ENCODE measurements at places on chromosomes 5 and 9.
A peak's percentile ranks its signal among the peaks of the same experiment; 100 is the strongest.

GRCh38 chr5:1819458-1819857 lies 18.3 kb downstream of the NDUFS6 start:
- no peak overlapping the region for H3K27ac ChIP-seq
- H3K36me3 ChIP-seq: peaks cover 7% of the 10 kb centered on the region
- H3K4me3 ChIP-seq: no peak overlapping the region
- no peak for DNase-seq
- no peaks in the 10 kb centered on the region for H3K27me3 ChIP-seq

DNA sequence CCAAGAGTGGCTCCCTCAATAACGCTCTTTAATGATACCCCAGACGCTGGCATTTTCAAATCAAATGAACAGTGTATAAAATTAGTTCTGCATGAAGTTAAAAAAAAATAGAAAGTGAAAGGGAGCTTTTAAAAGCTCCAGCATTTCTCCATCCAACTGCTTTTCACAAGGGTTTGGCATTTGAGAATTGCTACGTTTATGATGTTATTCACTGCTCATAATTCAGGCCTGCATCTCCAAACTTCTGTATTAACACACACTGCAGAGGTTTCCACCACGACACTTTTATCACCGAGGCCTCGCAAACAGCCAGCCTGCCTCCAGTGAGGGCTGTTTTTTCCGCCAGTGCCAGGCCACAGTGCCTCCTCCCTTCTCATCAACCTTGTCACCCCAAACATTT lies 205.5 kb upstream of the EFNA5 start:
- DNase-seq: no peak
- no peak overlapping the region for H3K27ac ChIP-seq
- no peaks in the 10 kb centered on the region for H3K27me3 ChIP-seq
- H3K36me3 ChIP-seq: no peaks in the 10 kb centered on the region
- H3K4me3 ChIP-seq: no peak overlapping the region

DNA sequence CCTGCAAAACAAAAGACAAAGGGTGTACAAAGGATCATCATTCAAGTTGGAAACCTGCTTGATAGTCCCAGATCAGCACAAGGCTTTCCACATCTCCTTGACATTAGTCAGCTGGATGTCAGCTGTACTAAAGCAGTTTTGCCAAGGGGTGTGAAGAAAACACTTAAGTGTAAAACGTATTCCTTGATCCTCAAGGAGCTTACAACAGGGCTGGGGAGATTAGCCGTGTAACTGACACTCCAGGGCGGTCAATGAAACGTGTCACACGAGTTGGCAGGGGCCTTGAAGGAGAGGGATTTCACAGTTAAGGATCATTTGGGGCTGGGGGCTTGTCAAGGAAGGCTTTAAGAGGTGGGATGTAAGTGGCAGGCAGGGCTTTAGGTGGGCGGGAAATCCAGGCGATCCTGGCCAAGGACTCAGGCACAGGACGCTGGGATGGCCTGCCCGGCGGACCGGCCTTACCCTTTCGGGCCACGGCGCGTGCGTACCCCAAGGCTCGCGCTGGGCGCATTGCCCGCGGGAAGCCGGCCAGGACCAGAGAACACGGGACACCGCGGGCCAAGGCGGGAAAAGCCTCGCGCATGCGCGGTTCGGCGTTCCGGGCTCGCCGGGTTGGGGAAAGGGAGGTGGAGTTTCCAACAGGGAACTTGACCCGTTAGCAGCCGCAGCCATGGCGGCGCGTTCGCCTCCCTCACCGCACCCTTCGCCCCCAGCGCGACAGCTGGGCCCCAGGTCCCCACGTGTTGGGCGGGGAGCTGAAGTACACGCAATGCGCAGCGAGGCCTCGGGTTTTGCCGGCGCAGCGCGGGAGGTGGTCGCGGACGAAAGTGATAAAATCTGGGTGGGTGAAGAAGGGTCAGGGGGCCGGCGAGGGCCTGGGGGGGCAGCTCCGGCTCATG lies at the start of gene CNTLN:
TSS of gene CNTLN (plus strand) at position 645 of the 899 bp plus-strand sequence. CDS start at position 671, 26 bp downstream.
- no peaks in the 10 kb centered on the region for H3K36me3 ChIP-seq
- H3K27me3 ChIP-seq: peaks cover 19% of the 10 kb centered on the region
- peak; percentile 89 for DNase-seq
- no peak within 1 kb of the TSS for H3K27ac ChIP-seq
- H3K4me3 ChIP-seq: peak within 1 kb of the TSS; percentile 58

DNA sequence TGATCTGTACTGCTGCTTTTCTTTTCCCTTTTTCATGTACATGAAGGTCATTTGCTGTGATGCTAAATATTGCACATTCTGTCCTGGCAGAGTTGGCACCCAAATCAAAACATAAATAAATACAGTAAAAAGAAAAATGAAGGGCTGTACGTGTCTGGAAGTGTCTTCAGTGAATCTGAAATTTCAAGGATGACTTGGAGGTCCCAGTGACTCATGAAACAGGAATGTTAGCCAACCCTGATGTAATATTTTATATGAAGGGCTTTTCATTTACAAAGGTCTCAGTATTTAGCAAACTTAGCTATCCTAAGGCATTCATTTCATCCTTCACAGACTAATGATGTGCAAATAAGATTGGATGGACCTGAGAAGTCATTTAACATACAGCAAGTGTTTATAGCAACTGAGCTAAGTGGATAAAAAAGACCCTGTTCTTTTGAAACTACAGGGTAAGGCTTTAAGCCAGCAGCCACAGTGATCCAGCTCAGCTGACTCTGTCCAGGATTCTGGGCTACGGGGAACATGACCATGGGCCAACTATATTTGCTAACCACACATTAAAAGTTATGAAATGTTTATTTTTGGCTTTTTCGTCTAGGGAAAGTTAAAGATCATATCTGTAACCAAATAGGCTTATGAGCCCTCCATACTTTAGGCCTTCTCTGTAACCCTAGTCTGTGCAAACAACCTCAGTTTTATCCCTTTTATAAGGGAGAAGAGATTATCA lies 104.0 kb upstream of the DMRTA1 start:
- no peaks in the 10 kb centered on the region for H3K27me3 ChIP-seq
- DNase-seq: peak; percentile 2
- no peak overlapping the region for H3K27ac ChIP-seq
- no peaks in the 10 kb centered on the region for H3K4me1 ChIP-seq
- H3K36me3 ChIP-seq: no peaks in the 10 kb centered on the region
- H3K4me3 ChIP-seq: no peak overlapping the region

GRCh38 chr5:30237189-30237588 lies 956.3 kb upstream of the CDH6 start:
- H3K27ac ChIP-seq: no peak overlapping the region
- H3K27me3 ChIP-seq: no peaks in the 10 kb centered on the region
- H3K4me1 ChIP-seq: no peaks in the 10 kb centered on the region
- H3K36me3 ChIP-seq: no peaks in the 10 kb centered on the region

- no peaks in the 10 kb centered on the region for H3K27me3 ChIP-seq
- H3K27ac ChIP-seq: no peak overlapping the region
- no peak overlapping the region for H3K4me3 ChIP-seq
- no peak for DNase-seq
These were observed 573.1 kb downstream of the TLE4 start for GRCh38 chr9:80144856-80145255.

- no peak for DNase-seq
- H3K27ac ChIP-seq: no peak overlapping the region
- no peak overlapping the region for H3K4me3 ChIP-seq
- peaks cover 24% of the 10 kb centered on the region for H3K36me3 ChIP-seq
- no peaks in the 10 kb centered on the region for H3K27me3 ChIP-seq
These were observed 34.0 kb downstream of the SCGB3A1 start for GRCh38 chr5:180557217-180557809.

DNA sequence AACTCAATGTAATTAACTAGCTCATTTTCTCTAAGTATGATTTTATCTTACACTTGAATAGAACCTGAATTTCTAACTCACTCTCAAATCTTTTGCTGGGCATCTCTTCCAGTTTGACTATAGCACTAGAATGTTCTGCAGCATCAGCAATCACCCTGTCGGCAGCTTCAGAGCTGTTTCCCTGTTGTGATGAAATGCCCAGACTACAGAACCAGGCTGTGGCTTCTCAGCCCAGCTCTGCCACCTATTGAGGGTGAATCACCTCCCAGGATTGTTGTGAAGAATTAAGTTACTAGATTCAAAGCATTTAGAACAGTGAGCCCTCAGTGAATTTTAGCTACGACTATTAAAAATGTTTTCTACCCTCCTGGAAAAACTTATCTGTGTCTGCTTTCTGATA lies 90.4 kb upstream of the ANKRD55 start:
- no peak overlapping the region for H3K27ac ChIP-seq
- no peaks in the 10 kb centered on the region for H3K27me3 ChIP-seq
- H3K36me3 ChIP-seq: no peaks in the 10 kb centered on the region

- DNase-seq: no peak
- H3K27me3 ChIP-seq: no peaks in the 10 kb centered on the region
- no peak overlapping the region for H3K4me3 ChIP-seq
- H3K4me1 ChIP-seq: peaks cover 14% of the 10 kb centered on the region
These were observed 9.4 kb upstream of the ANGPTL2 start for GRCh38 chr9:127131871-127132270.

GRCh38 chr5:129096382-129096991 lies 1.9 kb downstream of the ISOC1 start:
- no peak overlapping the region for H3K4me3 ChIP-seq
- DNase-seq: no peak
- H3K4me1 ChIP-seq: peaks cover 9% of the 10 kb centered on the region
- no peak overlapping the region for H3K27ac ChIP-seq
- H3K36me3 ChIP-seq: no peaks in the 10 kb centered on the region

DNA sequence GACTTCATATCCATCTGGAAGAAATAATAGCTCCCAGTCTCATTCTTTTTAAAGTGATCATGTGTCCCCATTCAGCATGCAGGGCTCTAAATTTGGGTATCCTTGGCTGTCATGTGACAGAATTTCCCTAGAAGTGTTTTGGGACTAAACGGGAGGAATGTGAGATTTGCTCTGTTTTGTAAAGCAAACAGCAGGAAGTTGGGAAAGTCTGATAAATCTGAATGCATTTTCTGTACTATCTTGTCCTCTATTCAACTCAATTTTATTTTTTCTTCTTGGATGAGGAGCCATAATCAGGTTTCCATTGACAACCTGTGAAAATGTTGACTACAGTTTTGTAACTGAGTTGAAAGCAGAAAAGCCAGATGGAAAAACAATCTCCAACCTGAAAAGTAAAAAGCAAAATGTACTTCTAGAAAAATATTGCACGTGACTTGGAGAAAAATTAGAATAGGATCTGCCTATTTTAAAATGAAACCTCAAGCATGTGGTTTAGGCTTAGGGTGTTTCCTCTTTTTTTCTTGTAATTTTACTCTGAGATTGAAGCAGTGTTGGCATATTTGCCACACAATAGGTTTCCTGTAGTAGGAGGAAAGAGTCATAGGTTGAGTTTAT lies 76.2 kb upstream of the IL6ST start:
- no peaks in the 10 kb centered on the region for H3K27me3 ChIP-seq
- H3K36me3 ChIP-seq: no peaks in the 10 kb centered on the region
- no peak overlapping the region for H3K4me3 ChIP-seq
- H3K27ac ChIP-seq: no peak overlapping the region

- DNase-seq: no peak
- H3K4me1 ChIP-seq: peaks cover 23% of the 10 kb centered on the region
- no peak overlapping the region for H3K27ac ChIP-seq
- H3K36me3 ChIP-seq: no peaks in the 10 kb centered on the region
- H3K4me3 ChIP-seq: no peak overlapping the region
These were observed 81.7 kb downstream of the GNAQ start for GRCh38 chr9:77949751-77950436.

GRCh38 chr9:98043915-98044314 lies 12.6 kb upstream of the NANS start:
- H3K36me3 ChIP-seq: no peaks in the 10 kb centered on the region
- H3K27me3 ChIP-seq: peaks cover 3% of the 10 kb centered on the region
- H3K4me3 ChIP-seq: no peak overlapping the region
- no peak for DNase-seq
- H3K4me1 ChIP-seq: no peaks in the 10 kb centered on the region
- no peak overlapping the region for H3K27ac ChIP-seq

DNA sequence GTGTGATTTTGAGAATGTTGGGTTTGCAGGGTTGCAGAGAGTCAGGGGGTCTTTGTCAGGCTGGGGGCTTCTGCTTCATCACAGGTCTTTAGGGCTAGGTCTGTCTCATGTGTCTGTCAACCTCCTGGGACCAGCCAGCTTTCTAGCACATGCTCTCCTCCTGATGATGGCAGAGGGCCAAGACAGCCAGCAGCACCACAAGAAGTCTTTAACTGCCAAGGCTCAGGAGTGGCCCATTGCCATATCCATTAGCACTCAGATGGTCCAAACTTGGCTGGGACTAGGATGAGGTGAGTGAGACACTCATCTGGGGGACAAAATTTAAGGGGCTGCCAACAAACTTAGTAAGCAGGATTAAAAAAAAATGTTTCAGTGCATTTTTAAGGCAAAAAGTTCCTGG lies 384.2 kb upstream of the CDH10 start:
- H3K4me3 ChIP-seq: no peak overlapping the region
- no peaks in the 10 kb centered on the region for H3K27me3 ChIP-seq
- no peak for DNase-seq
- no peaks in the 10 kb centered on the region for H3K4me1 ChIP-seq

DNA sequence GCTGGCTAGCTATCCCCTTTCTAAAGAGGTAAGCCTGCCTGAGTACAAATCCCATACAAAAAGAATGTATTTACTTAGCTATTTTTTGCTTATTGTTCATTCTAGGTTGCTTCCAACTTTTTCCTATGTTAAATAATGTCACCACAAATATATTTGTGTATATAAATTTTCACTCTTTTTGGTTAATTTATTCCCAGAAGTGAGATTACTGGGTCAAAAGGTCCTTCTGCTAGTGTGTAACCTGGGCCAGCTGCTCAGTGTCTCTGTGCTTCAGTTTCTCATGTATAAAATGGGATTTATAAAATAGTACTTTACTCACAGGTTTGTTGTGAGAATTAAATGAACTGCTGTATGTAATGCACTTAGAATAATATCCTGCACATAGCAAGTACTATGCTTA lies 23.9 kb upstream of the DMRT2 start:
- H3K36me3 ChIP-seq: no peaks in the 10 kb centered on the region
- no peak overlapping the region for H3K4me3 ChIP-seq
- no peaks in the 10 kb centered on the region for H3K4me1 ChIP-seq
- no peak overlapping the region for H3K27ac ChIP-seq

GRCh38 chr9:107650321-107650720 lies 160.8 kb upstream of the KLF4 start:
- no peaks in the 10 kb centered on the region for H3K27me3 ChIP-seq
- H3K4me3 ChIP-seq: no peak overlapping the region
- no peak overlapping the region for H3K27ac ChIP-seq
- no peaks in the 10 kb centered on the region for H3K4me1 ChIP-seq
- H3K36me3 ChIP-seq: no peaks in the 10 kb centered on the region
- DNase-seq: no peak

- no peaks in the 10 kb centered on the region for H3K36me3 ChIP-seq
- no peak overlapping the region for H3K4me3 ChIP-seq
- H3K27me3 ChIP-seq: no peaks in the 10 kb centered on the region
- no peak for DNase-seq
These were observed 78.0 kb downstream of the RFX3 start for GRCh38 chr9:3447788-3448187.

GRCh38 chr9:130981002-130981755 lies 27.8 kb upstream of the LAMC3 start:
- peaks cover 19% of the 10 kb centered on the region for H3K4me1 ChIP-seq
- no peaks in the 10 kb centered on the region for H3K27me3 ChIP-seq
- no peak for DNase-seq

- no peak overlapping the region for H3K27ac ChIP-seq
- H3K27me3 ChIP-seq: no peaks in the 10 kb centered on the region
- DNase-seq: no peak
- no peaks in the 10 kb centered on the region for H3K36me3 ChIP-seq
These were observed 244.7 kb downstream of the ICE1 start for GRCh38 chr5:5667136-5667554.

GRCh38 chr5:39843767-39844166 lies 419.0 kb upstream of the DAB2 start:
- H3K27me3 ChIP-seq: no peaks in the 10 kb centered on the region
- H3K4me1 ChIP-seq: peaks cover 8% of the 10 kb centered on the region
- H3K4me3 ChIP-seq: no peak overlapping the region

Data from neural progenitor cell (in vitro differentiated cells).